Ovary (tissue), 10 donors: ENCODE measurements at places on chromosomes 5 and 9. TPM values are rescaled to one million over a fixed set of nuclear protein-coding genes. Genes with fewer than 3 reads are reported as not detected.

The OR1J2 gene
- total RNA-seq = not detected

DNA sequence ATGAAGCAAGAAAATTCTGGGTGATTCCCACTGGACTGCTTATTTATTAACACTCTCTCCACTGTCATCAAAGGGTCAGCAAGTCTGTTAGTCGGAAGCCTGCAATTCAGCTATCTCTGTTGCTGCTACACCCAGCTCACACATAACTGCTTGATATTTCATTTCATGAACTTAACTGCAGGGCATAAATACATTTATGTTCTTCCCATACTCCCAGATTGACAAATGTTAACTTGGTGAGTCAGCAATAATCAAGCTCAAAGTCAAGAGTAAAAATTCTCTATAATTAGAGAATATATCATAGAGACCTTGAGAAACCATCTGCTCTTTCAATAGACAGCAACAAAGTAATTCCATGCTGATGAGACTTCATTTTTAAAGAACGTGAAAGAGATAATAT, 198.8 kb downstream of the ADAMTS12 start:
- H3K36me3 ChIP-seq = no peaks in the 10 kb centered on the region
- H3K4me3 ChIP-seq = no peak overlapping the region
- no peak for DNase-seq

DNA sequence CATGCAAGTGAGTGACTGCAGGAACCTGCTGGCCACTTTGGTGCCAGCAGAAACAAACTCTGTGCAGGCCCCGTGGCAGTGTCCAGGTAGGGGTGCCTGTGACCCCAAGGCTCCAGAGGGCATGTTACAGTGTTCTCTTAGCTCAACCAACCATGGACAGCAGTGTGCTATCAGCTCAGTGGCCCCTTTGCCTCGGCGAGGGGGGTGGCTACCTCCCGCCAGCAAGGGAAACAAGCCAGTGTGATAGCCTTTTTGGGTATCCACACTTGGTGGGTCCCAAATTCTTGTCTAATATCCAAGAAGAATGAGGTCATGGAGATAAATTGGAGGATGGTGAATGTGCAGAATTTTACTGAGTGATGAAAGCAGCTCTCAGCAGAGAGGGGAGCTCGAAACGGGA, 298.6 kb upstream of the SLC30A5 start:
- no peak overlapping the region for H3K27ac ChIP-seq
- H3K4me1 ChIP-seq = no peaks in the 10 kb centered on the region
- DNase-seq = no peak
- H3K36me3 ChIP-seq = no peaks in the 10 kb centered on the region

- no peak for DNase-seq
- H3K4me3 ChIP-seq = no peak overlapping the region
- no peaks in the 10 kb centered on the region for H3K27me3 ChIP-seq
- no peaks in the 10 kb centered on the region for H3K4me1 ChIP-seq
- no peaks in the 10 kb centered on the region for H3K36me3 ChIP-seq
Measured at GRCh38 chr5:65863747-65864146, 62.6 kb upstream of the ERBIN start.

GRCh38 chr5:56409331-56410190, 176.4 kb upstream of the ANKRD55 start:
- no peak overlapping the region for H3K27ac ChIP-seq
- H3K27me3 ChIP-seq = no peaks in the 10 kb centered on the region
- H3K36me3 ChIP-seq = no peaks in the 10 kb centered on the region
- no peaks in the 10 kb centered on the region for H3K4me1 ChIP-seq
- no peak overlapping the region for H3K4me3 ChIP-seq
- DNase-seq = no peak

DNA sequence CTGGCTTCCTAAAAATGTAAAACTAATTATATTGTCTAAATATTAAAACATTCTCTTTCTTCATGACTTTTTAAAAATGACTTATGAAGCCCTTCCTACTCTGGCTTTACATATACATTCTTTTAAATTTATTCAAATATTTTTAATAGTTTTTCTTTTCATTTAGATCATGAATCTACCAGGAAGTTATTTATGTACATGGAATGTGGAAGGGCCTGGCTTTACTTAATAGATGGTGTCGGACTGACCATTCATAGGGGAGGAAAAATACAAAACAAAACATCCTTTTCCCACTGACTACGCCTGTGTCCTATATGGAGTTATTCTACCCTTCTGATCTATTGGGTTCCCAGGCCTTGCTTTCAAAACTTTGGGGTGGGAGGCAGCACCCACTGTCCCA, 129.8 kb downstream of the MACROH2A1 start:
- no peak overlapping the region for H3K4me3 ChIP-seq
- H3K4me1 ChIP-seq = no peaks in the 10 kb centered on the region
- no peak overlapping the region for H3K27ac ChIP-seq
- H3K36me3 ChIP-seq = no peaks in the 10 kb centered on the region
- no peaks in the 10 kb centered on the region for H3K27me3 ChIP-seq
- DNase-seq = no peak

GRCh38 chr5:141845371-141845851, 32.8 kb downstream of the PCDH1 start:
- no peak overlapping the region for H3K4me3 ChIP-seq
- no peaks in the 10 kb centered on the region for H3K27me3 ChIP-seq
- H3K36me3 ChIP-seq = no peaks in the 10 kb centered on the region
- DNase-seq = no peak
- H3K27ac ChIP-seq = no peak overlapping the region

DNA sequence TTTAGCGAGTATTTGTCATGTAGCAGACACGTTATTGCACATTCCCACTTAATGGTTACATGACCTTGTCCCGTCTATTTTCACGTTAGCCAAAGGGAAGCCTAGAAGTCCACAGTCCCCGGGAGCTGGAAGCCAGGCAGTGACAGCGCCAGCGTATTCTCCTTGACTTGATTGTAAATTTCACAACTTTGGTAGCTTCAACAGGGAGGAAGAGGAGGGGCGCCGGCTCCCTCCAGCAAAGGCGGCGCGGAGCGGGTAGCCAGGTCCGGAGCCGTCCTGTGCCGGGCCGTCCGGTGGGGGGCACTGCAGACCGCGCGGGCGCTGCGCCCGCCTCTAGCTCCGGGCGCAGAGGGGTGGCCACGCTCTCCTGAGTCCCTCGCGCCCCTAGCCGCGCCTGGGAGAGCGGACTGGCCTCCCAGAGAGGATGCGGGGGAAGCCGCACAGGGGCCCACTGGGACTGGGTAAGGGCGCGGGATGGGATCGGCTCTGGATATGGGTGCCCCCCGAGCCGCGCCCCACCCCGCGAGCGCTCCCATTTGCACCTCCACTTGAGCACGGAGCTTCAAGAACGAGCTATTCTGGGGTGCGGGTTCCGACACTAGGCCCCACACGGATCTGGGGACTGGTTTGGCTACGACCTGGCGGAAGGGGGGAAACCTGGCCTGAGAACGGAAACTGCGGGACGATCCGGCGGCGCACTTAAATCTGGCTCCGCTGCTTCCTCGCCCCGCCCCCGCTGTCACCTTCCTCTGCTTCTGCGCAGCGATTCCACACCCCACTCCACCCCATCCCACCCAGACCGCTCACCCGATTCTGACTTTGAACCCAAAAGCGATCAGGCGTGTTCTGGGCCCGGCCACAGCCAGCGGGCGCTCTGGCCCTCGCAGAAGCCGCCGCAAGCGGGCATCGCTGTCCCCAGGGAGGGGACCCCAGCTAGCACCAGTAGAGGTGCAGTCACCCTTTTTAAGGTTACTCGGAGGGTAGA, 23.8 kb downstream of the KLF4 start:
- no peak overlapping the region for H3K27ac ChIP-seq
- no peaks in the 10 kb centered on the region for H3K4me1 ChIP-seq
- no peaks in the 10 kb centered on the region for H3K27me3 ChIP-seq
- no peaks in the 10 kb centered on the region for H3K36me3 ChIP-seq

GRCh38 chr5:174571662-174572397, 152.6 kb upstream of the MSX2 start:
- H3K4me1 ChIP-seq = no peaks in the 10 kb centered on the region
- H3K27me3 ChIP-seq = no peaks in the 10 kb centered on the region
- no peak overlapping the region for H3K4me3 ChIP-seq
- peak; percentile 44 for DNase-seq
- H3K27ac ChIP-seq = no peak overlapping the region

- H3K4me1 ChIP-seq = no peaks in the 10 kb centered on the region
- no peaks in the 10 kb centered on the region for H3K36me3 ChIP-seq
- no peak for DNase-seq
- no peak overlapping the region for H3K27ac ChIP-seq
Measured at GRCh38 chr5:146048994-146049703, 56.2 kb downstream of the PLAC8L1 start.

DNA sequence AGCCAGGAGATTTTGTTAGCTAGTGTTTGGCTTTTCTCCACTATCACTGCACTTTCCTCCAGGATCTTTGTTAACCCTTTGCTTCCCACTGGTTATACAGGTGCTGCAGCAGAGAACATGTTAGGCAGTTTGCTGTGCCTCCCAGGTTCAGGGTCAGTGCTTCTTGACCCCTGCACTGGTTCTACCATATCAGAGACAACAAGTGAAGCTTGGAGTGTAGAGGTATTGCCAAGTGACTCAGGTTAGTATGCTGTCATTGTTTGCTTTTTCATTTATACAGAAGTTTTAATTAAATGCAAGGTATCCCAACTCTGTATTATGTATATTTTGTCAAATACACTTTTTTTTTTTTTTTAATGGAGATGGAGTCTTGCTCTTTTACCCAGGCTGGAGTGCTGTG, 68.4 kb downstream of the GAPVD1 start:
- H3K4me1 ChIP-seq = no peaks in the 10 kb centered on the region
- no peak overlapping the region for H3K4me3 ChIP-seq
- H3K27ac ChIP-seq = no peak overlapping the region
- no peak for DNase-seq
- no peaks in the 10 kb centered on the region for H3K27me3 ChIP-seq
- no peaks in the 10 kb centered on the region for H3K36me3 ChIP-seq

DNA sequence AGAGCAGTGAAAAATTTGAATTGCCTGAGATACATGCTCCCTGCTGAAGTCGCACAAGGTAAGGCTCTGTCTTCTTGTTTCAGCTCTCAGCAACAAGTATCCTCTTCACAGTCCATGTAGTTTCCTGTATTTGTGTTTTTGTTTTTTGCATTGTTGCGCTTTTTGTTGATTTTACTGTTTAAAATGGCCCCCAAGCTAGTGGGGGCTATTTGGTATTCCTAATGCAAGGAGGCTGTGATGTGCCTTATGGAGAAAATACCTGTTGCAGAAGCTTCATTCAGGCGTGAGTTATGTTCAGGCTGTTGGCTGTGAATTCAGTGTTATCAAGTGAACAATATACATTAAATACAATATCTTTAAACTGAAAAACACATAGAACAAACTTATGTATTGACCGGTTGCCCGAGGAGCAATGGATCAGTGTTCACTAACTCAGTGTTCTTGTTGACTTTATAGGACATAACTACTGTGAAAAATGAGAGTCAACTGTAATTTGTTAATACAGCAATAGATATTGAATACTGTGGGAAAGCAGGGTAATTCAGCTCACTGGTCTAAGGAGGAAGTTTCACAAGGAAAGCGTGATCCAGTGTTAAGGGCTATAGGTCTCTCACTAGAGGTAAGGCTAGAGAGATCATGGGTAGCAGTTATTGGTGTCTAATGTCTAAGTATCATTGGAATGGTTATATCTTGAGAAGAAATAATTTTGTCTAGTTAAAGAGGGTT, 150.5 kb downstream of the GCNT1 start:
- H3K4me1 ChIP-seq = no peaks in the 10 kb centered on the region
- H3K27ac ChIP-seq = no peak overlapping the region
- no peak for DNase-seq
